ENCODE measurements at places on chromosomes 4 and X. TPM values are rescaled to one million over a fixed set of nuclear protein-coding genes. Genes with fewer than 3 reads are reported as not detected.

DNA sequence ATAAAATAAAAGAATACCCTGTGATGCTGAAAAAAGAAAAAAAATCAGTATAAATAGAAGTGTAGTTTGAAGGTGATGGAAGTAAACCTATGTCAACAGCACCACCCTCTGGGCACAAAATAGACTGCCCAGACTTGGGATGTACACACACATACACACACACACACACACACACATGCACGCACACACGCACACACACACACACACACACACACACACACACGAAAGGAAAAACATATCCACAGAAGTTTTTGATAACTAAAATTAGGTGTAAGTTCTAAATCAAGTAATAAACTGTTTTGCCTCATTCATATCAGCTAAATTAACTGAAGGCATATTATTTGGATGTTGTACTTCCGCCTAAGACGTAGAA lies 40.5 kb downstream of the ANXA5 start:
- DNase-seq = peak; percentile 35

DNA sequence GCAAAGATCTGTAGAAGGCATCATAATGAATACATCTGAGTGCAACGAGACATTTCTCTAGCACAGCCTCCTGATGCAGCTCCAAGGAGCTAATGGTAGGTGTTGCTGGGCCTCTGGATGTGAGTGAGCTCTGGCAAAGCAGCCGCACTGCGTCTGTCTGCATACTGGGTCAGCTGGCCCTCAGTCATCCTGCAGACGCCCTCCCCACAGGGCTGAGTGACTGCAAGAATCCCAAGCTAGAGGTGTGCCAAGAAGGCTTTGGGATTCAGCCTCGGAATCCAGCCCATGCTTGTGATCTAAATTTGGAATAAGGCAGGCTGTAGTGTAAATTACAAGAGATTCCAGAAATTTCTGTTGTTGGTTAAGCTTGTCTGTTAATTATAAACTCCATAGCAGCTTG lies 18.5 kb downstream of the HERC3 start:
- peak; percentile 63 for DNase-seq

DNA sequence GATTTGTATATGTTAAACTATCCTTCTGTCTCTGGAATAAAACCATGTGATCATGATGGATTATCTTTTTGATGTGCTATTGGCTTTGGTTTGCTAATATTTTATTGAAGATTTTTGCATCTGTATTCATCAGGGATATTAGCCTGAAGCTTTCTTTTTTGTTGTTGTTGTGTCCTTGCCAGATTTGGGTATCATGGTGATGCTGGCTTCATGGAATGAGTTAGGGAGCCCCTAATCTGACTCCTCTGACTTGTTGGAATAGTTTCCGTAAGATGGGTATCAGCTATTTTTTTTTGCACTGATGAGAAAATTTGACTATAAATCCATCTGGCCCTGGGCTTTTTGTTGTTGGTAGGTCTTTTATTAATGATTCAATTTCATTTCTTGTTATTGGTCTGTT lies 45.7 kb downstream of the ATP10D start:
- DNase-seq = no peak

The OPRPN gene
- not detected for total RNA-seq

The ATP1B4 gene
- total RNA-seq = 1.8 TPM

The SOD3 gene
- total RNA-seq = 64.2 TPM

All from left ventricle myocardium inferior (tissue), 1 donor.